ENCODE measurements at places on chromosomes 16 and 17.
A peak's percentile ranks its signal among the peaks of the same experiment; 100 is the strongest.

DNA sequence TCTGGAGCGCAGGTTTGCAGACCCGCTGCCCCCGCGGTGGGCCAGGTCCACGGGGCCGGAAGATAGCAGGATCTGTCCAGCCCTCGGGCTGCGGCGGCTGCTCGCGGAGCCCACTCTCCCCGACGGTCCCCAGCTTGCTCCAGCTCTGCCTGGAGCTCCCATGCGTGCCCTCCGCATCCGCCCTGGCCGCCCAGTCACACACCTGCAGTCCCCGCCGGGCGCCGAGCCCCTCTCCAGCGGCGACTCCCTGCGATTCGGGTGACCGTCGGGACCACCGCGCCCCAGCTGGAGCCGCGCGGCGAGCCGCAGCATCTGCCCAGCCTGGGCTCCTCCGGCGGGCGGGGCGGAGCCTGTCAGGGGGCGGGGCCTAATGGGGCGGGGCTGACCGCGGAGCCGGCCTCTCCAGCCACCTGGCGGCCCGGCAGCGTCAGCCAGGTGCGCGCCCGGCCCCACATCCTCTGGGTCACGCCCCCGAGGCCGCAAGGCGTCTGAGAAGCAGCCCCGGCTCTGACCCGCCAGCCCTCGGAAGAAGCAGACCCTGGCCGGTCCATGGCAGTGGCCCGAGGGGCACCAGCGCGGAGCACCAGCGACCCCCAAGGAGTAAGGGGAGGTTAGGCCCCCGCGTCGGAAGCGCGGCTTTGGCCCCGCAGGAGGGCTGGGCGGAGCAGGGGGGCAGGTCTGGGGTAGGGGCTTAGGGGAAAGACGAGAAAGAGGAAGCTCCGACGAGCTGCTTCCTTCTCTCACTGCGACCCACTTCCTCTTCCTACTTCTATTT, at the start of gene PIK3R5:
Gene PIK3R5 (minus strand): TSS at position 314 of the 775 bp plus-strand sequence. CDS start 54,213 bp downstream, outside the sequence.
- no peak for DNase-seq

GRCh38 chr17:55601874-55602364, 90.7 kb upstream of the SMIM36 start:
- no peak for DNase-seq

- no peak for DNase-seq
Measured at GRCh38 chr16:58931436-58931835, 197.3 kb upstream of the GOT2 start.

DNA sequence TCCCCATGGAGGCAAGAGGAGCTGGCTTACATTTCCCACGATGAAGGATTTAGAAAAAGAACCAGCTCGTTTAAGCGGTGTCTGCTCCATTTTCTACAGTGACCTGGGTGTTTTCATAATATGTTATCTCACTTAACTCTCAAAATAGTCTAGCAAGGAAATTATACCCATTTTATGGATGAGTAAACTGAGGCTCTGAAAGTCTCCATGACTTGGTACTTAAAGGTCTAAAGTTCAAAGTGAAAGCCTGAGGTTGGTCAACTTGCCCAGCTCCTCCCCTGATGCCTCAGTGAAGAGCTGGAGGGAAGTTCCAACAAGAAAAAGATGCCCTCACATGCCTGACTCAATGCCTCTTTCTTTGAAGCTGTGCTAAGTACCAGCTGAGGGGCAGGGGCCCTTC, 232.0 kb downstream of the CBLN1 start:
- no peak for DNase-seq

DNA sequence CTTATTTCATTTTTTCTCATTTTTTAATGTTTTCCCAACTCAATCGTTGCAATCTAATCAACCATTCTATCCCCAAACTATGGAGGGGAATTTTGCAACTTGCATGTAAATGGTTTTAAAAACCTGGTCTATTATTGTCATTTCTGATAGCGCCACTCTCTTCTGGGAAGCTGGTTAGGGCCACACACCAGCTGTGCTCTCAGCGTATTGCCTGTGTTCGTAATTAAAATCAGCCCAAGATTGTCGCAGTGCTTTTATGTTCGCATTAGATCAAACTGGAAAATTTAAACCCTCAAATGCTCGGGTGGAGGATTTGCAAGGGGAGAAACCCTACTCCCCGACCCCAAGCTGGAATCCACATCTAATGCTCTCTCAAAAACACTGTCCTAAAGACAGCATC, 123.5 kb upstream of the CACNG5 start:
- DNase-seq: no peak

- DNase-seq: no peak
Measured at GRCh38 chr16:86403085-86403484, 107.2 kb upstream of the FOXF1 start.

DNA sequence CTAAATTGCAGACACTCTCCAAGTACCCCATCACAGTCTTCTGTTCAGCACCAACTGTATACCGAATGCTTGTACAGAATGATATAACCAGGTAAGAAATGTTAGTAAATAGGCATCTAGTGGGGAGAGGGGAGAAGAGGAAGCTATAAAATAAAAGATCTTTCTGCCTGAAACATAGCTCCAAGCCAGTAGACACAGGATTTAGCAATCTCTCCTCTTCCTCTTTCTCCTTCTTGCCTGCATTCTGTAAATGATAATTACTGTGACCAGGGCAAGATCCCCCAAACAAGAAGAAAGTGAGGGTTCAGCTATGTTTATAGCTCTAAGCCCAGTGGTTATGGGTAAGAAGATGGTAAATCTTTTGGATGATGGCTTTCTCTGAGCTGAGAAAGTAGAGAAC, 17.9 kb downstream of the ACSM3 start:
- no peak for DNase-seq

- DNase-seq: no peak
Measured at GRCh38 chr16:87457061-87457611, 35.7 kb downstream of the ZCCHC14 start.

DNA sequence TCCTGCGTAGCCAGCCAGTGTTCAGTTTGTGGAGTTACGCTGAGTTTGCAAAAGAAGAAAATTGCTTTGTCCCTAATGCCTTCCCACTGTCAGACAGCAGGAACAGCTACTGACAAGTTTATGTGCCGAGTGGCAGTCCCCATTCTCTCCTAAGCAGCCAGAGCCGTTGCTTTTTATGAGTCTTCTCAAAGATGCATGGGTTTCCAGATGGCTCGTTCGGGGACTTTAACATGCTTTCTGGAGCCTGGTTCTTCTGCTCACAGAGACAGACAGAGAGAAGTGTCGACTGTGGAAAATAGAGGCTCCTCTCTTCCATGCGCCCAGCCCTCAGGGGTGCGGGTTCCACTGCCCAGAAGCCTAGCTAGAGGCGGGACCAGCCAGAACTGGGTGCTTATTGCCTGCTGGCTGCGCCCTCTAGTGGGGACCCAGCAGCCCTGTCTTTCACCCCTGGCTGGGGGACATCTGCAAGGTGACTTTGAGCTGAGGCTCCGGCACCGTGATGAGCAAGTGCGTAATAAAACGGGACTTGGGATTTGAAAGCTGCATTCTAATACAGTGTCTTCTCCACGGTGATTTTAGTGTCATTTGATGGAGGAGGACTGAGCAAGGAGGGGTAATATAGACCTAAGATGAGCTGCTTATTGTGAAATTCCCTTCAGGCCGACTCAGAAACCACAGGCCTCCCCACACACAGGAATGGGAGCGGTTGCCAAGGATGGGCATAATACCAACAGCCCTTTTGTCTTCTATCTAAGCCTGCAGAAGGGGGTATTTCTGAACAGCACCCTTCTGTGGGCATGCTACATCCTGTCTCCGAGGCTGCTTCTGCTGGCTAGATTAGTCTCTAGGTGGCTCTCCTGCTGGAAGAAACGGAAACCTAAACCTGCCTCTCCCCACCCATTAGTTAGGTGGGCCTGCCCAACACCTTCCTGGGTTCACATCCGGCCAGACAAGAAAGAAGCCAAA, 73.1 kb downstream of the CCDC182 start:
- DNase-seq: peak; percentile 76

DNA sequence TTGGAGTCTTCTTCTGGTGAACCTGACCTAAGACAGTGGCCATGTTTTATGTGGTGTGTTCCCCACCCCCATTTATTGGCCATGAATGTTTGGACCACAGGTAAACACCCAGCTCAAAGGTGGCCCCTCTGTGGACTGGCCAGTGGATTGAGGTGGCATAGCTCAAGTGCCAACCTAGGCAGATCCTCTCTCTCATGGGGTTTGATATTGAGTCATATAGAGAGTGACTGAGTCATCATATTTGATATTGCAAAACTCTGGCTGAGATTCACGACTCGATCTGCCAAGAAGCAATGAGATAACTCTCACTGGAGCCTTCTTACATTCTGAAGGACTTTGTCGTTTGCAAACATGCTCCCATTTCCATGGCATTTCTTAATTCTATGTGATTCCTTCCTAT, 10.5 kb upstream of the TEKT3 start:
- DNase-seq: no peak

DNA sequence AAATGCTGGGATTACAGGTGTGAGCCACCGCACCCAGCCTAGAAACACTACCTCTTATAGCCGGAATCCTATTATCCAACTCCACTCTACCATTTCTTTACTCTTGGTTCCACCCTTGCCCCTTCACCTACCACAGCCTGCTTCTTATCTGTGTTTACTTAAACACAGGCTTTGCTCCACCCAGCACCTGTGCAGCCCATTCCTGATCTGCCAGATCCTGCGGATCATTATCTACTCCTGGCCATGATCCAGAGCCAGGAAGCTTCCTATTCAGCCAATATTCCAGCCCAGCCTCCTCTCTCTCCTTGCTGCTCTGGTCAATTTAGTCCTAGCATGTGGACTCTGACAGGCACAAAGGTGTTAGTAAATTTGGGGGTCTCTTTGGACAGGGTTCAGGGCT, 98.8 kb upstream of the MED13 start:
- no peak for DNase-seq

GRCh38 chr16:57000271-57001025, 11.1 kb downstream of the NLRC5 start:
- no peak for DNase-seq

DNA sequence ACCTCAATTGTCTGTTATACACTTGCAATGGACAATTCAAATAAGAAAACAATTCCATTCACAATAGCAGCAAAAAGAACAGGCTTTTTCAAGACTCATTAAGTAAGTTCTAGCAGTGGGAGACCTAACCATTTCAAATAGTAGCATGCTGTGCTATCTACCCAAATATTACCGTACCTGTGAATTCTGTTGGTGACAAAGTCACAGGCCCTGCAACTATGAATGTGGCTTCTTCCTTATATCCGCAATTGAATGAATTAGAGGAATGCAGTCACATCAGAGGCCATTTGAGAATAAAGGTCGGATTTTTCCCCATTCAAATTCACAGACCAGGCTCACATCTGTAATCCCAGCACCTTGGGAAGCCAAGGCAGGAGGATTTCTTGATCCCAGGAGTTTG, 800 bp upstream of the NME4 start:
- no peak for DNase-seq

DNA sequence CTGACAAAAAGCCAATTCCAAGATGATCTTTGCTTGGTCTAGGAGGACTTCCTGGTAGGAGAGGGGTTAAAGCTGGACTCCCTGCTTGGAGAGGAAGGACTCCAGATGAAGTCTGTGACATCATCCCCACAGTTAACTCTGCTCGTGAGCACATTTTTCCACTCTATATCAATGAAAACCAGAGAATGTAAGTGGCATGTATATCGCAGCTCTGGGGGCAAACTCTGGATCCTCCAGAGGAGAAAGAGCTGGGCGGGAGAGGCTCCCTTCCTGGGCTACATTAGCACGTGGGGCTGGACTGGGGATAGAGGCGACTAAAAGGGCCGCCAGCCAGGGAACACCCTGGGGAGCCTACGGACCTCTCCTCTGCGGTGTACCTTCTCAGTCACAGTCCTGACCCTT, 34.1 kb downstream of the HIC1 start:
- no peak for DNase-seq

DNA sequence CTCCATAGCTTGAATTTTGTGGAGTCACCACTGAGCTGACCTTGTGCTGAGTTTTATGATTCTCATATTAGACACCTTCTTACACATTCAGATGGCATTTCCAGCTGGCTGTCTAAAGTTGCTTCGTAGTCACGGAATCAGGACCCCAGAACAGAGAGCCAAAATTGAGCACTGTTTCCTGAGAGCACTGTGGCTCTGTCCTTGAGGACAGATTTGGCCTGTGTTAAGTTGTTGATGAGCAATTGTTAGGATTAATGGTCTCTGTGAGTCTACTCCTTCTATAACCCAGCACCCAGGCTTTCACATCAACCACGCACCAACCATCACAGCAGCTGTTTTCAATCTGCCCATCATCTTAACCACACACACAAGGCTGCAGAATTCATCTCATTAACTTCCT, 277.5 kb upstream of the HSBP1 start:
- DNase-seq: no peak

GRCh38 chr16:777826-778225, 10.4 kb downstream of the RPUSD1 start:
- no peak for DNase-seq

DNA sequence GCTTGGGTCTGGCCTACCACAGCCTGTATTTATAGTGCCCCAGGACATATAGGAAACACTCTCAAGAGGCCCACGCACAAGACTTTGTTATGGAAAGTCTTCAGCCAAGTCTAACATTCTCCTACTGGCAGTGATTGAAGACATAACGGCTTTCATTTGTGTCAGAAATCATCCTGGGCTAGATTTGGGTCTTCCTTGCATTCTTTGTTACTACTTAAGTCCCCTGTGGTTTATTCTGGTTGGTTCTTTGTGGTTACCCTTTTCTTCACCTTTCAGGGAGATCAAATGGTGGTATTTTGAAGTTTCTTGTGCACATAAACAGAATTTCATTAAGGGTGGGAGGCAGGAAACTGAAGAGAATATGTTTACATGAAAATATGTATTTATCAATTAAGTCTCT, 37.7 kb downstream of the REXO5 start:
- DNase-seq: no peak

DNA sequence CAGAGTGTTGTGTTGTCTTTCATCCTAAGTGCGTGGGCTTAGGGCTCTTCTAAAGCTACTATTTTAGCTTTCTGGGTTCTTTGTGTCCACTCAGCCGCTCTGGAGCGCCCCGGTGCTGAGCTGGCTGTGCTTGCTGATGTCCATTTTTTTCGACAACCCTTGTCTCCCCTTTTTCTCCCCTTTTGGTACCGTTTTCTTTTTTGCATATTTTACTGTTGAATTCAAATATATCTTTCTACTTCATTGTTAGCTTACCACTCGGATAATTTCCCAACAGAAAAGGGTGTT, 1.2 kb downstream of the SRRM2 start:
- DNase-seq: no peak

Data from left forelimb (tissue), 1 donor.